ENCODE measurements at places on chromosomes 5 and 9.

GRCh38 chr5:124631874-124632550 is 114.4 kb downstream of the ZNF608 start:
- peak; percentile 70 for DNase-seq

DNA sequence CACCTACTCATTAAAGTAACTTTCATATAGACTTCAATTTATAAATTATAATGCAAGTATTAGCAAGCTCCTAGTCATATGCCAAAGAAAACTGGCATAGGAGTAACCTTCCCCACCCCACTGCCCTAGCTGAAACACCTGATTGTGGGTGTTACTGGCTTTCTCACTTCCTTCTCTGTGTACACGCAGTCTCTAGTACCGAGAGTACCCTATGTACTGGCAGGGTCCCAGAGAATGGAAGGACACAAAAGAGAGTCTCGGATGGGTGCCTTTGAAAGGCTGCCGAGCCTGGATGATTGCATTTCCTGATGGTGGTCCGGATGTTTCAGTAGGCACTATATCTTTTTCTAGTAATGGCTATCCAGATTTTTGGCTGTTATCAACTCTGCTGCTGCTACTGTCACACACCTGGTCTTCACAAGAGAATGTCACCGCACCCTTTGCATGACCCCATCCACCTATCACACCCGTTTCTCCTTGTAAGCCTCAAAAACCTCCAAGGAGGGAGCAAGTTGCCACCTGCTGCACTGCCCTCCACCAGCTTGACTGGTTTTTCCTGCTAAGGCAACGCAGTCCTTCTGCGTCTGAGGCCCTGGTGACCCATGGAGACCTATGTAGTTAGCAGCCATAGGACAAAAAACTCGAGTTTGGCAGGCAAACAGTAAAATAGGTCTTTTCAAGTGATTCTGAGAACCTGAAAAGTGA is 53.8 kb upstream of the CLINT1 start:
- peak; percentile 99 for DNase-seq

GRCh38 chr5:96595300-96596090 is 66.7 kb upstream of the CAST start:
- peak; percentile 61 for DNase-seq

DNA sequence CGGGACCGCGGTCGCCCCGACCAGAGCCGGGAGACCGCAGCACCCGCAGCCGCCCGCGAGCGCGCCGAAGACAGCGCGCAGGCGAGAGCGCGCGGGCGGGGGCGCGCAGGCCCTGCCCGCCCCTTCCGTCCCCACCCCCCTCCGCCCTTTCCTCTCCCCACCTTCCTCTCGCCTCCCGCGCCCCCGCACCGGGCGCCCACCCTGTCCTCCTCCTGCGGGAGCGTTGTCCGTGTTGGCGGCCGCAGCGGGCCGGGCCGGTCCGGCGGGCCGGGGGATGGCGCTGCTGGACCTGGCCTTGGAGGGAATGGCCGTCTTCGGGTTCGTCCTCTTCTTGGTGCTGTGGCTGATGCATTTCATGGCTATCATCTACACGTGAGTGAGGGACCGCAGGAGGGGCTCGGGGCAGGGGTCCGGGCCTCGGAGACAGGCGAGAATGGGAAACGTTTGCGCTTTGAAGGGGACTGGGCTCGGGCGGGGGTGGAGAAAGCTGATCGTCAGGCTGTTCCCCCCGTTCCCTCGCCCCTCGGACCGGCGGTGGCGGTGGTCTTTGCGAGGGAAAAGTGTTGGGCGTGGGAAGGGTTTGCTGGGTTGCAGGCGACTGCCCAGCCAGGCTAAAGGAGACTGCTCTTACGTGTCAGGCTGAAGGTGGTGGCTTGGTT is 457 bp downstream of the UGCG start:
- peak; percentile 63 for DNase-seq

DNA sequence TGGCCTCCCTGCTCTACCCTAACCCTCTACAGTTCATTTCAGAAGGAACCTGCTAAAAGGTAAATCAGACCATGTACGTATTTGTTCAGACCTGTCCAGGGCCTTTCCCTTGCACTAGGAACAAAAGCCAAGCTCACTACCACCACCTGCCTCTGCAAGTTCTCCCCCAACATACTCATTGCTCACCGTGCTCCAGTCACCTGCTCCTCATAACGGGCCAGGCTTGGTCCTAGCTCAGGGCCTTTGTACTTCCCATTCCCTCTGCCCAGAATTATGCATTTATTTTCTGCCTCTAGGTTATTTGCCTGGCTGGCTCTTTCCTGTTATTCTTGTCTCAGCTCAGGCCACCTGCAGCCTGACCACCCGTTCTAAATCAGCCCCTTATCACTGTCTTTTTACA is 4.8 kb upstream of the FGF1 start:
- DNase-seq = peak; percentile 71

DNA sequence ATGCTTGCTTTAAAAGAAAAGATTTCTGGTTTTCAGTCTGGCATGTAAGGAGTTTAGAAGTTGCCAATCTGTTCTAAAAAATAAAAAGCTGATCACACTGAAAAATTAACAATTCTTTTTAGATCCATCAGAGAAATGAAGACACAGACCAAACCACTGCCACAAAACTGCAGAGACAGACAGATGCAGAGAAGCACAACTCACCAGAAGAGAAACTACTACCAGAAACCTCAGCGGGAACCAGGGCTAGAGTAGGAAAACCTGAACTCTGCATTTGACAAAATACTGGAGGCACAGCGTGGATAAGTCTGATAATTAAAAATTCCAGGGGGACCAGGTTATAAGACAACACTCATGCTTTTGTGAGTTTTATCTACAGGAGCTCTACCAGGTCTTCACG is 28.8 kb downstream of the FBXL17 start:
- DNase-seq = no peak

DNA sequence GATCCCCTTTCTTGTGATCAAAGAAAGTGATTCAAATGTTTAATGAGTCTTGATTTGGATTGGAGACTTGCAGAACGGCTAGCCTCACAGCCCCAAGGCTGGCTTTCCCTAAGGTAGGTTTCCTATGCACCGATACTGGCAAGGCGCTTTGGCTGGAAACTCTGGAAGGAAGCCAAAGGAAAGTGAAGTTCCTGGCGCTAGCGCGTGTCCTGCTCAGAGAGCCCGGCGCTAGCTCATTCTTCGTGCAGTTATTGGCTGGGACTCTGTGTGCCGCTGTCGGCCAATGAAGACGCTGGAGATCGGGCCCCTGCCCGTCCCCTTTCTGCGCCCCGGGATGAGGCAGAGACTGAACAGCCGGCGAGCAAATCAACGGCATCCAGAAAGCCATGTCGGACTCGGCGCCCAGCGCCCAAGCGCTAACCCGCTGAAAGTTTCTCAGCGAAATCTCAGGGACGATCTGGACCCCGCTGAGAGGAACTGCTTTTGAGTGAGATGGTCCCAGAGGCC is at the start of gene PCDHGC3:
Gene PCDHGC3 (plus strand): TSS at position 342 of the 507 bp plus-strand sequence. CDS start 151 bp downstream, at position 493.
- peak; percentile 84 for DNase-seq
